ENCODE measurements at places on chromosomes 12 and 14. TPM values are rescaled to one million over a fixed set of nuclear protein-coding genes. Genes with fewer than 3 reads are reported as not detected.

Gene RTN1
- total RNA-seq = not detected

Gene BCL11B
- 0.45 TPM for total RNA-seq

Gene PROX2
- total RNA-seq = not detected

Gene COCH
- 21.0 TPM for total RNA-seq

Gene PRB2
- not detected for total RNA-seq

Gene HOTAIR
- total RNA-seq = 0.23 TPM

Gene ACRBP
- 0.45 TPM for total RNA-seq

Gene GMFB
- total RNA-seq = 87.3 TPM

Gene POTEM
- not detected for total RNA-seq

Gene FAM181A
- total RNA-seq = not detected

Gene SERPINA10
- total RNA-seq = not detected

Gene ASCL1
- not detected for total RNA-seq

Gene NUBPL
- 7.9 TPM for total RNA-seq

Gene PTPRB
- 1.6 TPM for total RNA-seq

Gene MFAP5
- total RNA-seq = not detected

Gene MCRS1
- 68.7 TPM for total RNA-seq

Gene KRT82
- not detected for total RNA-seq

Gene PTPRR
- total RNA-seq = 0.18 TPM

Gene OR6C65
- not detected for total RNA-seq

Gene DPPA3
- not detected for total RNA-seq

Gene RBP5
- total RNA-seq = not detected

Gene HPD
- 1.5 TPM for total RNA-seq

Gene SOAT2
- 0.23 TPM for total RNA-seq

Gene RNASE3
- not detected for total RNA-seq

Gene DIO3
- not detected for total RNA-seq

Gene GCH1
- 3.7 TPM for total RNA-seq

Gene ERBB3
- total RNA-seq = 1.0 TPM

Gene KRT5
- total RNA-seq = 0.21 TPM

Gene WDHD1
- total RNA-seq = 17.0 TPM

Gene RFX4
- not detected for total RNA-seq

Gene FSCB
- not detected for total RNA-seq

Gene INSM2
- total RNA-seq = not detected

Gene MON2
- 13.5 TPM for total RNA-seq

Gene TAS2R8
- total RNA-seq = not detected

Gene KRT6B
- total RNA-seq = not detected

Gene PHETA1
- 10.8 TPM for total RNA-seq

Gene TMEM52B
- not detected for total RNA-seq

Gene RTL1
- total RNA-seq = 0.31 TPM

Gene KLRB1
- total RNA-seq = not detected

Gene PPFIA2
- total RNA-seq = not detected

Gene SPX
- total RNA-seq = 2.3 TPM

Gene PIK3C2G
- total RNA-seq = not detected

Gene SLC25A47
- total RNA-seq = not detected

Gene TECPR2
- total RNA-seq = 9.7 TPM

Gene SLC35F4
- total RNA-seq = not detected

Gene MDP1
- 26.4 TPM for total RNA-seq

Gene RPS6KL1
- 0.55 TPM for total RNA-seq

Gene MGAT4C
- not detected for total RNA-seq
